Ureter (tissue), 1 donor: ENCODE measurements at places on chromosomes 5 and 9.

- no peak for DNase-seq
These were observed 32.2 kb downstream of the ALDH7A1 start for GRCh38 chr5:126562823-126563222.

DNA sequence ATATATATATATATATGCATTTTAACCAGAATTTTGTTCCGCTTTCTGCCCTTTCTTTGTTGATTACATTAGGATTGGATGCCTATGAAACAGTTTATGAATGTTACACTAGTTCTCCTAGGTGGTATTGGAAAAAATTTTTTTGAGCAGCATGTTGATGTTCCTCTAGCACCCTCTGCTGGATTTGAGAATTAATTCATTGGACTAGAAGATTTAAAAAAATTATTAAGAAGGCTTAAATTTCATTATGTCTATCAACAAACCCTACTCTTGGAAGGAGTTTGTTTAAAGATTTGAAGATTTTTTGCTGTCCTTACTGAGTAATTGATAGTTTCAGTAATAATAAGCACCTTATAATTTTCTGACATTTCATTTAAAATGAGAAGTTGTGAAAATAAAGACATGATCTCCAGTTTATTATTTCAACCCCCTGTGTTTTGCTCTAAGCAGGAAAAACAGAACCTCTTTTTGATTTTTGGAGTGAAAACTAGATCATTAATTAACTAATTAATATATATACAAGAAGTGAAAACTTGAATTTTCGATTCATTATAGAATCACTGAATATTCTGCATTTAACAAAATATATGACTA is 89.6 kb downstream of the CCDC171 start:
- DNase-seq = no peak

DNA sequence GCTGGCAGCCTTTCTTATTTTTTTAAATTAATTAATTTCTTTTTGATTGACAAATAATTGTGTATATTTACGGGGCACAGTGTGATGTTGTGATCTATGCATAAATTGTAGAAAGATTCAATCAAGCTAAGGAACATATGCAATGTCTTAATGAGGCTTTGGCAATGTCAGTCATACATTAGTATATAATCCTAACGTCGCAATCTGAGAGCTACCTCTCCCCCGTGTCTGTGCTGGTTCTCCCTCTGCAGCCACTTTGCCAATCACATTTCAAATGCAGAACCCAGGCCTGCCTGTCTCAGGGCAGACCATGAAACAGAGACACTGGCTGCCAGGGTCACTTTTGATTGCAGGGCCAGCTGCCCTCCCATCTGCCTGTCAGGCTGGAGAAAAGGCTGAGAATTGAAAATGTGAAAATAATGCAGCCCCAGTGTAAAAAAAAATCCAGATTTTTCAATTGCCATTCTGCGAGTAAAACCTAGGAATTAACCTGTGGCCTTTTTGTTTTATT is 56.3 kb downstream of the SLC24A2 start:
- no peak for DNase-seq

GRCh38 chr5:152501294-152501693 is 96.2 kb upstream of the NMUR2 start:
- DNase-seq = no peak

DNA sequence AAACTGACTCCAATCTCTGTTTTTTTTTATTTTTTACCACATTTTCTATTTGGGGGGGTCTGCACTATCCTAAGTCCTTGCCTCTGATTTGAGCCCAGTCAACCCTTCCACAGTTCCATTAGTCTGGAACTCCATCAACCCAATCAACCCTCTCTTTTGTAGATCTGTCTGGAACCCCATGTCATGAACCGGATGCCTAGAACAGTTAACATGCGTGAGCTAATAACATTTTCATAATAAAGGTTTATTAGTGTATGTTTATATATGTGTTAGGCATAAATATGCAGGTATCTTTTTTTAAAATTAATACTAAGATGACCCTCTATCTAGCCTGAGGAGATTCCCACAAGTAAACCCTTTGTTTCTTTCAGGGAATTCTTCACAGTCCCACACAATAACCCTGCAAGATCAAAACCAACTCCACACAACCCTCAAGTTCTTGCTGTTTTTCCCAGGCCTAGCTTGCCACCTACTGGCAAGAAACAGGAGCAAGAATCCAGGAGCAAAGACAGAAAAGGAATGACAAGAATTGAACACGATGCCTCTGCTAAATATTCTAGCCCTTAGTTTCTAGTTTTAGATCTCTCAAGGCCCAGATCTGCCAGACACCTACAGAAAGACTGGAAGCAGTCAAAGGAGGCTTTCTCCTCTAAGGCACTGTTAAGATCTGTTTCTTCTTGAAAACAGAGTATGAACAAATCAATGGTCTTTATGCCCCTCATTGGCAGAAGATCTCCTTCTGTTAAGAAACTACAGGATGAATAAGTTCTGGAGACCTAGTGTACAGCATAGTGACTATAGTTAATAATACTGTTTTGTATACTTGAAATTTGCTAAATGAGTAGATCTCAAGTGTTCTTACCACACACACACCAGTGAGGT is 100.4 kb downstream of the TRIM36 start:
- DNase-seq = no peak

DNA sequence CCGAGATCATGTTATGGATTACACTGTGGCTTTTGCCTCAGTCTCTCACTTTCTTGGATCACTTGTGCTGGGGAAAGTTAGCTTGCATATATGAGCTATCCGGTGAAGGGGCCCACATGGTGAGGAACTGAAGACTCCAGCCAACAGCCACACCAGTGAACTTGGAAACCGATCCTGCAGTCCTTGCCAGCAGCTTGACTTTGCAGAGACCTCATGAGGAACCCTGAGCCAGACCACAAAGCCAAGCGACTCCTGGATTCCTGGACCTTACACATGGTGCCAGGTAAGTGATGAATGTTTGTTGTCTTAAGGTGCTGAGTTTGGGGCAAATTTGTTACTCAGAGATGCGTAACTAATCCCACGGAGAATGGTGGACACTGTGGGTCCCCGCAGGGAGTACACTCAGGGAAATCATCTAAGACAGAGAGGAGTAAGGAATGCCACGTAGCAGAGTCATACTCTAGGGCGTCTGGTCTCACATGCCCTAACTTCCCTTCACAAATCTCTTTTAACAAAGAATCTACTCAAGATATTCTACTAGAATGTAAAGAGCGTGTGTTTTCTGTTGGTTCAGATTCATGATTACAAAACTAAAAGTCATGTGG is 76.5 kb upstream of the PJA2 start:
- no peak for DNase-seq

DNA sequence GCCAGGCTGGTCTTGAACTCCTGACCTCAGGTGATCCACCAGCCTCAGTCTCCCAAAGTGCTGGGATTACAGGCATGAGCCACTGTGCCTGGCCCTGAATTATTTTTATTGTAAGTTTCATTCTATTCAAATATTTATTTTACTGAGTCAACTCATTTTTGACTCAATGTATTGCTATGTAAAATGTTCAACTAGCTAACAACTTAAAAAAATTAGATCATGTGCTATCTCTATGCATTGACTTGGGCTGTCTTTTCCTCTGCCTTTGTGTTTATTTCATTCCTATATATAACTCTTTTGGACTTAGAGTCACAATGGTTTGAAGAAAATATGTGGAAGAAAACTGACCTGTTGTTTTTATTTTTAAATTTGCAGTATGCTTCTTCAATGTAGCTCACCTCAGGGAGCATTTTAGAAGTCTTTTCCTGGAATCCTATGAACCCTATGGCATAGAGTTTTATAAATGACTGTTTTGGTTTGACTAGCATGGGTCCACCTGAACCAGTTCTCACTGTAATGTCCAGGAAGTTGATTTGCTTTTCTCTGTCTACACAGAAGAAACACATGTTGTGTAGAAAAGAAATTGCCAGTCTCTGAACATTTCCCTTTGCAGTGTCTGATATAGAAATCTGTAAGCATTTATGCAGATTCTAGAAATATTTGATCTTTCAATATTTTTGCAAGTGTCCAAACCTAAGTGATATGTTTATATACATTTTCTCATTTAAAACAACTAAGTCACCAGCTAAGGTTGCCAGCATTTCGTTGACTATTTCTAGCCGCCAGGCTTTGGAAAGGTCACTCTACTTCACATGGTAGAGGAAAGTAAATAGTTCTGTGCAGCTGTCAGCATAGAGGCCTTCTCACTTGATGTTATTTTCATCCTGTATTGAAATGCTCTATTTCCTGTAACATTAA is 138.8 kb downstream of the PCSK1 start:
- DNase-seq = no peak

- peak; percentile 67 for DNase-seq
These were observed 53.4 kb downstream of the ROR2 start for GRCh38 chr9:91896513-91897121.

GRCh38 chr9:74662674-74663073 is 165.5 kb downstream of the RORB start:
- DNase-seq = no peak

GRCh38 chr5:87069974-87070608 is 197.6 kb upstream of the RASA1 start:
- DNase-seq = no peak

DNA sequence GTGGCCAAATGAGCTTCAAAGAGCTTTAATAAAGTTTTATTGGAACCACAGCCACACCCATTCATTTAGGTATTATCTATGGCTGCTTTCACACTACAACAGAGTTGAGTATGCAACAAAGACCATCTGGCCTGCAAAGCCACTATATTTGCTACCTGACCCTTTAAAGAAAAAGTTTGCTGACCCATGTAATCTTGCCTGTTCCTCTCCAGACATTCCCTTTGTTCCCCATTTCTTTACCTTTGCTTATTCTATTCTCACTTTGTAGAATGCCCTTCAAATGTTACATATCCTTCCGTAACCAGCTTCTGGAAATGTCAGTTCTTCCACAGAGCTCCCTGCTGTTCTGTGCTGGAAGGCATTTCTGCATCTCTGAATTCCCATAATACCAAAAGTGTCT is 320.2 kb downstream of the TLE1 start:
- no peak for DNase-seq

- DNase-seq = no peak
These were observed 100.3 kb downstream of the NSG2 start for GRCh38 chr5:174145821-174146220.

- DNase-seq = no peak
These were observed 26.7 kb downstream of the TMEM252 start for GRCh38 chr9:68513981-68514380.

GRCh38 chr5:52801329-52801728 is 13.6 kb downstream of the ITGA1 start:
- no peak for DNase-seq

GRCh38 chr5:173786286-173787187 is 101.6 kb upstream of the CPEB4 start:
- DNase-seq = no peak

- no peak for DNase-seq
These were observed 77.6 kb upstream of the SAP30L start for GRCh38 chr5:154368041-154368800.

DNA sequence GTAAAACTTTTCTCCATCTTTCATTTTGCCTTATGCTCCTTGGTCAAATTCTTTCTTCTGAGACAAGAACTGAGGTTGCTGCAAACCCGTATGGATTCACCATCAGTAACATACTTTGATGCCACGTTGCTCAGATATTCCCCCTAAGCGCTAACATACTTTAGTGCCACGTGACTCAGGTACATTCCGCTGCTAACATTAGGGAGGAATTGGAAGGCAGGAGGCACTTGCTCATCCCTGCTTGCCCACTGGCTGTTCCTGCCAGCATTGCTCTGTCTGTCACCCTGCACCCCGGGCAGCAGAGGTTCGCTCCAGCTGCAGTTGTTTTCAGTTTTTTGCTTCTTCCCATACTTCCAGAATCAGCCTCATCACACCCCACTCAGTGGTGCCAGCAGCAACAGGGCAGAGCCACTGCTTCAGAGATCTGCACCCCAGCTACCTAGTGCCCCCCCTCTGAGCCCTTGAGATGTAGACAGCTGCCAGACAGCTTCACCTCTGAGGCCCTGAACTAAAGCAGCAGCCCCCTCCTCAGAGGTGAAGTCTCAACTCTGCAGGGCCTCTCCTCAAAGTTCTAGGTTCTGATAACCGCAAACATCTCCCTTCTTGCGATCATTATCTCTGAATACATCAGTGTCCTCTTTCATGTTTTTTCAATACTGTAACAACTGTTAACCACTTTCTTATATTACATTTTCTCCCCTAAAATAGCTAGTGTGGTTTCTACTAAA is 228.0 kb upstream of the KIF2A start:
- no peak for DNase-seq

GRCh38 chr5:58794875-58795274 is 212.0 kb downstream of the RAB3C start:
- no peak for DNase-seq

DNA sequence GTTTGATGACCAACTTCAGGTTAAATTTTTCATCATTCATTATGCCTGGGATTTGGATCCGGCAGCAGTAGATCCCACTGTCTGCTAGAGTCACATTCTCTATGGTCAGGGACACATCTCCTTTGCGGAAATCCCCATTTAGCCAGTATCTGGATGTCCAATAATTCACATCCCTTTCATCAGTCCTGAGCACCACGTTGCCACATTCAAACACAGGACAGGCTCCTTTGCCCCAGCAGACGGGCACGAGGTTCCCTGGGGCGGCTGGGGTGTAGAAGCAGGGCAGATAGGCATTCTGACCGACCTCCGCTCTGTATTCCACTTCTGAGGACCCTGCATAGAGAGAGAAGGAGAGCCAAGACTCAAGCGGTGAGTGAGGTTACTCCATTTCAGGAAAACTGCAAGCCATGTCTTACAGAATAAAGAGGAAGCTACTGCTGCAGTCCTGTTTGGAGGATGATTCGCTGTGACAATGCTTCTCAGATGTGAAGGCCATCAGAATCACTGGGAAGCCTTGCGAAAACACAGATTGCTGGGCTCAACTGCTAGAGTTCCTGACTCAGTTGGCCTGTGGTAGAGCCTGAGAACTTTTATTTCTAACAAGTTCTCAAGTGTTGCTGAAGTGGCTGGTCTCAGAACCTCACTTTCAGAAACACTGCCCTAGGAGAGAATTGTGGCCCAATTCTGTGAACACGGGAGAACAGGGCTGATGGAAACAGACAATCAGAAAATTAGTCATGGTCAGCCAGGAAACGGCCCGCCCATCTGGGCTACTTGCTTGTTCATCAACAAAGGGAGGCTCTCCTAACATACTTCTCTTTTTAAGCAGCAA is 2.0 kb downstream of the HAVCR2 start:
- DNase-seq = no peak

DNA sequence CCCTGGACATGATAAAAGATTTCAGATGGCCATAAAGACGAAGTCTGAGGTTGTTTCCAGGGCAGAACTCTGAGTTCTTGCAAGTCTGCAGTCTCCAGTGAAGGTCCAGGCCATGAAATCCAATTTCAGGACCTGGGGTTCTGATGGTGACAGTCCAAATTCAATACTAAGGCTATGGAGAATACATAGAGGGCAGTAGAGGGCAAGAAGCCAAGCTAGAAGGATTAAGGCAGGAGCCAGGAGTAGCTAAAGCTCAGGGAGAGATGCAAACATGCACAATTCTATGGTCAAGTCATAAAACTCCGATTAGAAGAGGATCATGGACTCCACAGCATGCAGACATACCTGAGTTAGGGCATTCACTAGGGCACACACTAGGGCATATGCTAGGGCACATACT is 11.4 kb downstream of the SLIT3 start:
- DNase-seq = no peak

DNA sequence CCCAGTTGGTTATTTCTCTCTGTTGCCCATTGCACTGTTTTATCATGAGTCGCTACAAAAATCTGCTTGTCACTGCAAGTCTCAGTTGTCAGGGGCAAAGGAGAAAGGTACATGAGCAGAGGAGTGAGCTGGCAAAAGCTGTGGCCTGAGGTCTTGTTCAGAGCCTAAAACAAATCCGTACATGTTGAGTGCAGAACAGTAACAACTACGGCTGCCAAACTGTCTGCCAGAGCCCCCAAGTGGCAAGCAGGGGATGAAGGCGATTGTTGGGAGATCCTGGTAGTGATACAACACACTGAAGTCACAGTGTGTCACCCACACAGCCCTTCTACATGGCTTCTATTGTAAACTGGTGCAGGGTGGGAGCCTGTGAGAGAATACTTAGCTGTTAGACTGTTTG is 50.9 kb downstream of the BRINP1 start:
- DNase-seq = no peak
